Muscle of arm (tissue), 14 donors: ENCODE measurements at places on chromosomes 3 and 15. TPM values are rescaled to one million over a fixed set of nuclear protein-coding genes. Genes with fewer than 3 reads are reported as not detected.

GADL1 gene
- polyA plus RNA-seq, result 16.4 TPM

RASGRP1 gene
- 0.34 TPM for polyA plus RNA-seq

GOLGA8T gene
- not detected for polyA plus RNA-seq

GUCA1C gene
- not detected for polyA plus RNA-seq

DNA sequence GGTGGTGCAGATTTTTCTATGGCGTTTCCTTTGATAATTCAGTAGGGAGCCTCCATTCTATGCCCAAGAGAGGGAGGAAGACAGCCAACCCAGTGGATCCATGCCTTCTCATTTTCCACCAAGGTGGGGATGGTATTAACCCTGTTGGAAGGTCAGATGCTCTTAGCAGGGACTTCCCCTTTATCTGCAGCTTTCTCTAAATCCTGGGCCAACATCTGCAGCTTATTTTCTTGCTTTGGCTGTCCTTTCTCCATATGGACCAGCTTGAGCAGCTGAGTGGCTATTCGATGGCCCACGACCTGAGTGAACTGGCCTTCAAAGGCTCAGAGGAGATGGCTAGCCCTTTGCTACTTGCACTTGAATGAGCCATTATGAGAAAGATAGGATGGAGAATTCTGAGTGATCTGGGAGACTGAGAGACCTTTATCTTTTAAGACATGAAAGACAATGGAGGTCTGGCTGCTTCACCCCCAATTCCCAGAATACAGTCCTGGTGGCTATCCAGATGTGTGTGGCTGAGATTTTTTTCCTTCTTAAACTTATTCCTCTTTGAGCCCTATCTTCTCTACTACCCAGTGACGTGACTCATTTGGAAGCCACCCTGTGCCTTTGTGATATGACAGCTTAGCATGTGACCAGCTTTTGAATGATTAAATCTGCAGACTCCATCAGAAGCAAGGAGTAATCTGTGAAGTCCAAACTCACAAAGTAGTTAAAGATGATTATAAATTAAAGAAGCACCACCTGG, 39.6 kb upstream of the TRAK1 start:
- DNase-seq, result no peak

DNA sequence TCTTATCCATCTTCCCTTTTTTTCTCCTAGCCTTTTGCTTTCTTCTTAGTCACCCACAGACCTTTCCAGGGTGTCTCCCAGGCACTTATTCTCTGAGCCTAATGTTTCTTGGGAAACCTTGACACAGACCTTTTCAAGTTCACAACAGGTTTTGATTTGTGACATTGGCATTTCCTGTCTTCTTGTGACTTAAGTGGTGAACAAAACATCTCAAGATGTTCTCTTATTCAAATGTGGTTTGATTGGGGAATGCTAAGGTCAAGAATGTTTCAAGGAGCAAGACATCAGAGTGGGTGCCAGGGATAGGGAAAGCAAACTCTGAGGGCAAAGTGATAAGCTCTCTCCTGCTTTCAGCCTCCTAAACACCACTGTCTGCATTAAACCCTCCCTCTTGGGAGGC, 68.2 kb upstream of the GSK3B start:
- DNase-seq, result no peak

- DNase-seq, result peak; percentile 71
These were observed 34.8 kb downstream of the RBPMS2 start for GRCh38 chr15:64740311-64741170.

DNA sequence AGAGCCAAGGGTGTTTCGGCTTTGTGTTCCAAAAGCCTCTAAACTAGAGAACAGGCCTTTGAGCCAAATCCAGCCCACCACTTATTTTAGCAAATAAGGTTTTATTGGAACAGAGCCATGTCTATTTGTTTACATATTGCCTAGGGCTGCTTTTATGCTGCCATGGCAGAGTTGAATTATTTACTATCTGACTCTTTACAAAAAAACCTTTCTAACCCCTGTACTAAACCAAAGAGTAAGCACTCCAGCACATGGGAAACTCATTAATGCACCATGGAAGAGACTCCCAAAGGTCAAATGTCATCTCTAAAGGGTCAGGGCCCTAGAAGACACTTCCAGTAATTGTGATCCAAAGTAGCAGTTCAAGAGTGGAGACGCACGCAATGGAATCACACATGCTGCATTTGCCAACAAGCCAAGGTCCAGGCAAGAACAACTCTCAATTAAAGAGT, 22.3 kb downstream of the OSBPL10 start:
- peak; percentile 53 for DNase-seq

DNA sequence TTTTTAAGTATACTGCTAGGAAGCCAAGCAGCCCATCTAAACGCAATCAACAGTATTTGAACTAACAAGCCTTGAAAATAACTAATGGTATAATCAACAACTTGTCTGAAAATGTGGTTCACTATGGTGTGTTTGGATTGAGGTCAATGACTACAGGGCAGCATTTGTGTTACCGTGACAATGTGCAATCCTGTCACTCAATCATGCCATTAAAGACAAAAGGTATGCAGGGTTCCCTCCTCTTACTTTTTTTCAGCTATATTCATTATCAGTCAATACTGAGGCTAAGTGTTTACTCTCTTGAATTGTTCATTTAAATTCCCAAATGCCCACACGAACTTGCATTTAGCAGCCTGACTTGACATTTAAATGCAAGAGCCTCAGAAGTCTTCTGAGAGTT, 1099.3 kb upstream of the EPHA6 start:
- DNase-seq, result no peak

- DNase-seq, result no peak
These were observed 187.5 kb upstream of the HES1 start for GRCh38 chr3:193948459-193948858.

DNA sequence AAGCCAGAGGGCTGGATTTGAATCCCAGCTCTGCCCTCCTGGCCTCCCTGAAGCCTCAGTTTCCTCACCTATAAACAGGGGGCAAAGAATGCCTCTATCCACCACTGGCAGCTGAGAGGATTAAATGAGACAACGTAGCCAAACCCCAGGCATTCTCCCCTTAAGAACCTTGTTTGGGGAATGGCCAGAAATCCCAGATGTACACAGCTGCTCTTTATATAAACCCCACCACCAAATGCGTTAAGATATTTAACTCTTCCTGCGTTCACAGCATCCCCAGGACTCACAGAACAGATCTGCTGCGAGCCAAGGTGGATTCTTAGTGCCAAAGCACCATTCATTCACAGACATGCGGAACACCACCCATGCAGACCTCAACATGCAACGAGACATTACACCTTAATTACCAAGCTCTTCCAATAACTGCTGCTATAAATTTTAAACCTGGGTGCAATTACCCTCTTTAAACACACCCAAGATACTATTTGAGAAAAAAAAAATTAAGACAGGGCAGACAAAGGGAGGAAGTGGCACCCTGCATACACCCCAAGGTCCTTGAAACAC, 5.2 kb downstream of the TLE3 start:
- no peak for DNase-seq

GRCh38 chr15:70535071-70535954, 228.0 kb downstream of the UACA start:
- DNase-seq, result no peak

GRCh38 chr15:93333796-93334195, 244.8 kb upstream of the RGMA start:
- no peak for DNase-seq

- DNase-seq, result peak; percentile 58
These were observed 58.0 kb downstream of the CMTM8 start for GRCh38 chr3:32296251-32297204.

GRCh38 chr15:31964586-31965307, 65.6 kb upstream of the CHRNA7 start:
- DNase-seq, result no peak

- DNase-seq, result no peak
These were observed 81.4 kb upstream of the CRBN start for GRCh38 chr3:3260870-3261269.

GRCh38 chr3:169546368-169546767, 117.1 kb downstream of the MECOM start:
- DNase-seq, result no peak

GRCh38 chr3:195893516-195893915, 14.8 kb downstream of the TNK2 start:
- peak; percentile 43 for DNase-seq
